ENCODE measurements at places on chromosomes 7 and 10.

GRCh38 chr10:131880016-131880590 lies 20.7 kb upstream of the PPP2R2D start:
- DNase-seq, result no peak

GRCh38 chr10:84743483-84743882 lies 415.1 kb downstream of the CCSER2 start:
- DNase-seq, result no peak

DNA sequence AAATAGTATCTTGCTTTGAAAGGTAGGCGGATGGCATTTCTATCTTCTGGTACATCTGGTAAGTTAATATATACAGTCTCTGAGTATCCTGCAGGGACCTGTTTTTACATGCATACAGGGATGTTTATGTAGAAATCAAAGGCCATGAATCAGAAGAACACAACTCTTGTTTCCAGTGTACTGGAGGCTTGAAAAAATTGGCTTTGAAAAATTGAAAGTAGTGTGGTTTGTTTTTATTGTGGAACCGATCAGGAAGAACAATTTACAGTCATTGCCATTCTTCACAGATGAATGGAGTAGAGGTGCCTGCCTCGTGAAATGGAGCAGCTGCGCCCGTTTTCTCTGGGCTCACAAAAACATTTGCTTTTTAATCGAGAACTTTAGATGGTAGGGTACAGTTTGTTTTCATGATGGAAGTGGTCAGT lies 54.0 kb upstream of the RPA3 start:
- DNase-seq, result no peak

GRCh38 chr7:84237533-84238173 lies 43.1 kb upstream of the SEMA3A start:
- no peak for DNase-seq

GRCh38 chr10:62907470-62908212 lies 91.5 kb upstream of the EGR2 start:
- no peak for DNase-seq

Measured in stimulated activated CD8-positive, alpha-beta memory T cell treated with anti-CD3 and anti-CD28 coated beads, Interleukin-15, amount 100 ng/mL, for 4 hours (primary cell).